WERI-Rb-1 (cell line): ENCODE measurements at places on chromosomes 5 and 9.

GRCh38 chr5:3694819-3695218 is 99.2 kb downstream of the IRX1 start:
- DNase-seq: no peak

DNA sequence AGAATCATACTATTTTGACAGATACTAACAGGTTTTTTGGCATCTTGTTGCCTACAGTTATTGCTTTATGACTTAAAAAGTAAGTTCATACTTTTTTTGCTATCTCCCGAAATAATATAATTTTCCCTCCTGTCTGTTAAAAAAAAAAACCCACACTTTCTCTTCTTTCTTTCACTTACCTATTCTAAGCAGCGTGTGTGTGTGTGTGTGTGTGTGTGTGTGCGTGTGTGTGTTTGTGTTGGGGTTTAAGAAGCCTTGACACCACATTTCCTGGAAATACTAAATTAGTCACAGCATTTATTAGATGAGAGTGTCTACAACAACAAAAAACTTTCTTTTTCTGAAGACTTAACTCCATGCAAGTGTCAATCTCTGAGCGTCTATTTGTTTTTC is 12.4 kb downstream of the TNFAIP8 start:
- DNase-seq: no peak

GRCh38 chr9:82745919-82746318 is 317.0 kb downstream of the RASEF start:
- no peak for DNase-seq

- no peak for DNase-seq
Measured at GRCh38 chr5:44412286-44412685, 23.1 kb upstream of the FGF10 start.

DNA sequence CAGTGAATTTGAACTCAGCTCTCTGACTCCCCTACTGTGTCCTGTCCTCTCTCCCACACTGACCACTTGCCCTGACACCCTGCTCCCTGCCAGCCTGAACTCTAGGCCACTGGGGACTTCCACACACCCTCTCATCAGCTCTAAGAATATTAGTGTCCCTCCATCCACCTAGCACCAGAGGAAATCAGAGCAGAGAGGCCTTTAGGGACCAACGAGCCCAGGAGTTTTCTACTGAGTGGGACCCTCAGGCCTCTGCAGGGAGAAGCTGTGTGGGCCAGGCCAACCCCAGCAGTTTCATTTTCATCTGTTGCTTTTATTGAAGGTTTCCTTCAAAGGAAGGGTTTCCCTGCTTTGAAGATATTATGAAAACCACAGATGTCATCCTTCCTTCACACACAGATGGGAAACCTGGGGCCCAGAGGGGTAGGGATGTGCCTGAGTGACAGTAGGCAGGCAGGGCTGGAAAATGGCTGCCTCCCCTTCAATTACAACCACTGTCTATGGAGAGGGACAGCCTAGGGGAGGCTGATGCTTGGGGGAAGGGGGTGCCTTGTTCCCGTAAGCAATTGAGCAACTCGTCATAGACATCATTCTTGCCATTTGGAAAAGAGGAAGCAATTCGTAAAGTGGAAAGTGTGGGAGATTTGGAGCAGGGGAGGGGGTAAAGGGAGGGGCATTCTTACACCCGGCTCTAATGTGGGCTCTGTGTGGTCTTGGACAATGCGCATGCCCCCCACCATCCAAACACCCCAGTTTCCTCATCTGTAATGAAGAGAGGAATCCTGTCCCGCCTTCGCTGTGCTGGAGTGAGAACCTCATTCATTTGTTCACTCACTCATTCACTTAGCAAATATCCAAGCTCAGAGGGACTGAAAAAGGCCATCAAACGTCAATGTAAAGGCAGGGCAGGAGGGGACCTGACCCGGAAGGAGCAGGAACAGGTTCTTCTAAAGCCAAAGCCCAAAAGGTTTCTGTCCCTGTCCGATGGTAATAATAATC is 3.9 kb downstream of the GLIPR2 start:
- DNase-seq: no peak

DNA sequence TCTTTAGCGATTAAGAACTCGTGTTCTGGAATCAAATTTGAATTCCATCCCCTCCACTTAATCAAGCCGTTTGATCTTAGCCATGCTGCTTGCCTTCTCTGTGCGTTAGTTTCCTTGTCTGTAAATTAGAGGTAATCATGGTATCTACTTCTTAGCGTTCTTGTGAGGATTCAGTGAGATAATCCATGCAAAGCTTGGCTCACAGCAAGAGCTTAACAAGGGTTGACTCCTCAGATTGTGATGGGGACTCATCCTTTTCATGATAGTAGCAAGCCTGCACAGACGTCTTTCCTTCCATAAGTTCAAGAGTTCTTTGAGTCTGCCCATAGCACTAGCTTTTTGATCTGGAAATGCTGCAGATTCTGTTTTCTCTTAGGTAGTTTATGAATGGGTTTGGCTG is 72.8 kb downstream of the TRIO start:
- DNase-seq: peak; percentile 64

- DNase-seq: no peak
Measured at GRCh38 chr9:114114364-114114763, 15.3 kb upstream of the KIF12 start.

GRCh38 chr9:81649475-81650240 is 39.7 kb downstream of the TLE1 start:
- DNase-seq: peak; percentile 67

GRCh38 chr5:56900858-56901578 is 8.4 kb upstream of the SETD9 start:
- DNase-seq: peak; percentile 17

- peak; percentile 53 for DNase-seq
Measured at GRCh38 chr5:78647838-78648358, 674 bp downstream of the LHFPL2 start.

DNA sequence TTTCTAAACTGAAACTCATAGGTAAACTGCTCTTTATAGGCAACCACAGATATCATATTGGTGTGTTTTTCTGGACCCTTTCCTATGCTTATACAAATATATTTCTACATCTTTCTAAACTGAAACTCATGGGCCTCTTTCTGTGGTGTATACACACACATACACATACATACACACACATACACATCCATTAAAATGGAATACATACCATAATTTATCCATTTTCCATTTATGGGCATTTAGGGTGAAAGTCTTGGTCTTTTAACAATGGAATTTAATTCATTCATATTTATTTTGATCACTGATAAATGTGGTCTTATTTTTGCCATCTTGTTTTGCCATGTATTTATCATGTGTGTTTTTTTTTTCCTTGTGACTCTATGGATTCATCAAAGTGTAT is 44.1 kb downstream of the SLC22A5 start:
- no peak for DNase-seq

- no peak for DNase-seq
Measured at GRCh38 chr5:89998519-89999305, 410.8 kb downstream of the CETN3 start.

DNA sequence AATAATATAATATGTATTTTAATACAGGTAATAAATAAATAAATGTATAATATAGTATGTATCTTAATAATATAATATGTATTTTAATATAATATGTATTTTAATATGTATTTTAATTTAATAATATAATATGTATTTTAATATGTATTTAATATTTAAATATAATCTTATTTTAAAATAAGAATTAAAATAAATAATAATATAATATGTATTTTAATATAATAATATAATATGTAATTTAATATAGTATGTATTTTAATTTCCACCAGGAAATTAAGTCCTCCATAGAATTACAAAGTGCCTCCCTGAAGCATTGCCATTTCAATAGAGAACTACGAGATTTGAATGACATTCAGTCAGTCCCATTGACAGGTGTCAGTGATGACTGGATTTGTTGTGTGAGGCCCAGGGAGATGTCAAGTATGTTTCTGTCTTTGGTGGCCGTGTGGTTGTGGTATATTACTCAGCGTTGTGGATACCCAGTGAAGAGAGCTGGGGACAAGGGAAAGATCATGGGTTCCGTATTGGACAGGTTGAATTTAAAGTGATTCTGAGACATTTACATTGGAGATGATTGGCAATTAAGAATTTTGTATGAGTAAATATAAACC is 14.2 kb upstream of the C5orf46 start:
- DNase-seq: no peak

- DNase-seq: no peak
Measured at GRCh38 chr9:37200433-37201005, 80.1 kb downstream of the ZCCHC7 start.

GRCh38 chr5:1886846-1887587 is 4.3 kb upstream of the IRX4 start:
- no peak for DNase-seq

- DNase-seq: peak; percentile 77
Measured at GRCh38 chr9:136787690-136788400, 3.3 kb upstream of the TMEM141 start.

- peak; percentile 44 for DNase-seq
Measured at GRCh38 chr5:171484460-171484899, 65.0 kb downstream of the FGF18 start.

DNA sequence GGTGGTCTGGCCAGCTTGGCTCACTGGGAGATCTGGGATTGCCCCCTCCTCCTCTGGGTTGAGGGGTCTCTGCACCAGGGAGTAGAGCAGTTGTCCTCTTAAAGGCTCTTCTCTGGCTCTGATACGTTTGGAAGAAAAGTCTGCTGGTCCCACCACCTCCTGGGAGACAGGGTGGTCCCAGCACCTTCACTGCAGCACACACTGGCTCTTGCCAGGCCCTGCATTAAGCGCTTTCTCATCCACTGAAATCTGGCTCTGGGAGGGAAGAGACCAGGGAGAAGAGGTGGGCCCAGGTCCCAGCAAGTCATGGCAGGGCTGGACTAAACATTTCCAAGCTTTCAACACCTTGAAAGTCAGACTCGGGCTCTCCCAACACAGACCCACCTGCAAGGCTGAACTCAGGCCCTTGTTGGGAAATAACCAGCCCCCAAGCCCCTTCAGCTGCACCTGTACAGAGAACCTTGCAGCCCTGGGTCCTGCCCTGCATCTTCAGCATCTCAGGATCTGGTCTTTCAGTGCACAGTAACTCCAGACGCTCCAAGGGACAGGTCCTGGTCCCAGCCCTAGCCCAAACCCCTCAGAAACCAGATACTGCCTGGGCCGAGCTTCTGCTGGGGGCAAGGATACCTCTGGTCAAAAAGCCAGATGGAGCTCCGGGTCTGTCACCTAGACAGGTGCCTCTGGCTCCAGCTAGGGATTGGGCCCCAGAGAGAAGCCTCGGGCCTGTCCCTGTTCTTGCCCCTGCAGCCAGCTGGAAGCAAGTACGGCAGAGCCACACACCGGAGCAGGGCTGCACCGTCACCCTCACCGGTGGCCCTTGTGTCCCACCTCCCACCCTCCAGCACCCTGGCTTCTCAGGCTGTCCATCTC is 134.5 kb downstream of the DAB2IP start:
- DNase-seq: no peak

DNA sequence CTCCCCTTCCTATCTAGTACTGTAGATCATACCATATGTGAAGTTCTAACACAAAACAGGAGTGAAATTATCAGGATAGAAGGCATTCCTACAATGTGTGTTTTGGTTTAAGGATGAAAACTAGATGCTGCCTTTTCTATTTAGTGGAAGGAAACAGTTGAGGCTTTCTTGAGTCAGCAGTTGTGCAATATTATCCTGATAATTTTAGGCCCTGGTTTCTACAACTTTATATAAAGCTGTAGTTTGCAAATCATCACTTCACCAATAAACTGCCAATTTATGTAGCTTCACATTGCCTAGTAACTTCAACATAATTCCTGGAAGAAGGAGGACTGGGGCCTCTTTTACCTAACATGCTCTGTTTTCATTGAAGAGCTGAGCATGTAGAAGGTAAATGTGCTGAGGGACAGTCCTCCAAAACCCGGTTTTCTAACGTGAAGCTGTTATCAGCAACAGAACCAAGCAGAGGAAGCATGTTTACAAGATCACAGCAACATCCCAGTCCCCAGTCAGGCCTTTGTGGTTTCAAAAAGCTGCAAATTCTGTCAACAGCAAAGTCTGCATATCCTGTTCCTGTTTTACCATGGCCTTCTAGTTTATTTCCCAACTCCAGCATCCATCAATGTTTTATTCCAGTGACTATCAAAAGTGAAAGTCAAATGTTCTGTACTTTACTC is 513.4 kb upstream of the MEF2C start:
- DNase-seq: no peak

GRCh38 chr5:136208916-136209315 is 16.0 kb upstream of the SMIM32 start:
- DNase-seq: no peak

DNA sequence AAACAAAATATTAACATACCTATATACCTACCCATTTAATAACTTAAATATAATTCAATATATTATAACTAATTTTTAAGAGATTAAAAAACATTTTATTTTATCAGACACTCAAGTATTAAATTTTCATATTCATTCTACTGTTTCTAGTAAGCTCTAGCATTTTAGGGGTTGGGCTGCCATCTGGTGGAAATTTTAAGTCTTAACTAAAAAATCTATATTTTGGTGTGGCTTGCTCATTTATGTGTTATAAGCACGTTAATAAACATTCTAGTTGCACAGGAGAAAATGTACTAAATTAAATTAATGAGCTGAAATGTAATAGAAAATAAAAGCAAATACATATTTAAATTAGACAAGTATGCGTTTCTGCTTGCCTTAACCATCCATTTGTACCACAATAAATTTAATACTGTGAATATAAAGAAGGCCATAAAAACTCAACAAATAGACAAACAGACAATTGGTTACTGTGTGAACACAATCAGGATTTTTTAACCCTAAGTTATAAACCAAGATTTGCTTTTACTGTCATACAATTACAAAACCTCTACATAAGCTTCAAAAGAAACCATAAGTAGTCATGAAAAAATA is 1728.3 kb upstream of the CDH9 start:
- DNase-seq: peak; percentile 30

DNA sequence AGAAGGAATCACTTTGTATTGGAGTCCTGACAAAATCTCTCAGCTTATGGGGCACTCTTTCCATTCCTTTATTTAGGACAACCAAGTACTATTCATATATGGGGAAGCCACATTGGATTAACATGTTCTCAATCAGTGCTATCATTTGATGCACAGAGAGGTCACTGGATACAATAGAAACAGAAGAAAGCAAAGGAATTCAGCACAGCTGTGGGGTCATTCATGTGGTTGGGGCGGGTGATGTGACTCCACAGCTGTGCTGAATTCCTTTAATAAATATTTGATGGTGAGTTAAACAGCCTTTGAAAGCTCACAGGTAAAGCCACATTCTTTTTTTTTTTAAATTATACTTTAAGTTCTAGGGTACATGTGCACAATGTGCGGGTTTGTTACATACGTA is 854 bp upstream of the TEX48 start:
- no peak for DNase-seq

DNA sequence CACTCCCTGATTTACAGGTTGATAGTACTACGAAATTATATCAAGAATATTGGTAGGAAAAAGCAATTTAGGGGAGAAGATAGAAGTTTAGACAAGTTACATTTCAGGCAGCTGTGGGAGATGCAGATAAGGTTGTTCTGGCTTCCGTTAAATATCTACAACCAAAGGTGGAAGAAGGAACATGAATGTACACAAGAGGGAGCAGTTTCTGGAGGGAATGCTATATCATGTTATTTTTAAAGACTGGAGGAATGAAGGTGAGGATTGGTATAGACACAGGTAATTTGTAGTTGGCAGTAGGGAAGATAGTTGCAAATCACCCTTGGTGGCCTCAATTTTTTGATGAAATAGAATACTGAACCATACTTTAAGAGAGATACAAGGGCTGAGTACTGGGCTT is 187.3 kb upstream of the NMUR2 start:
- no peak for DNase-seq
